ENCODE measurements at places on chromosomes 12 and 14.
A peak's percentile ranks its signal among the peaks of the same experiment; 100 is the strongest.

DNA sequence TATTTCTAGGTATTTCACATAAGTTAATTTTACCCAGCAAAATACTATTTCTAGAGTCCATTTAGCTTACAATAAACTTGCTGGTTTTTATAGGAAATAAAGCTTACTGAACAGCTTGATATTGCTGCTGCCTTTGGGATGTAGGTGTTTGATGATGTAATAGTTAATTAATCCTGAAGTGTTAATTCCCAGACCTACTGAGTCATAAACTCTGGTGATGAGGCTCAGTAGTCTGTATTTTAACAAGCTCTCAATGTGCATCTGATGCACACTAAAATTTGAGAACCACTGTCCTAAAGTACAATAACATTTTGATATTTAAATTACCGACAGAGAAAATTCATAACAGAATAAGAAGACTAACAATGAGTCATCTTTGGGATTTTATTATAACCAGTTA is 168.4 kb downstream of the FUT8 start:
- no peak for DNase-seq

- no peak for DNase-seq
Measured at GRCh38 chr12:95881331-95881955, 22.7 kb downstream of the SNRPF start.

DNA sequence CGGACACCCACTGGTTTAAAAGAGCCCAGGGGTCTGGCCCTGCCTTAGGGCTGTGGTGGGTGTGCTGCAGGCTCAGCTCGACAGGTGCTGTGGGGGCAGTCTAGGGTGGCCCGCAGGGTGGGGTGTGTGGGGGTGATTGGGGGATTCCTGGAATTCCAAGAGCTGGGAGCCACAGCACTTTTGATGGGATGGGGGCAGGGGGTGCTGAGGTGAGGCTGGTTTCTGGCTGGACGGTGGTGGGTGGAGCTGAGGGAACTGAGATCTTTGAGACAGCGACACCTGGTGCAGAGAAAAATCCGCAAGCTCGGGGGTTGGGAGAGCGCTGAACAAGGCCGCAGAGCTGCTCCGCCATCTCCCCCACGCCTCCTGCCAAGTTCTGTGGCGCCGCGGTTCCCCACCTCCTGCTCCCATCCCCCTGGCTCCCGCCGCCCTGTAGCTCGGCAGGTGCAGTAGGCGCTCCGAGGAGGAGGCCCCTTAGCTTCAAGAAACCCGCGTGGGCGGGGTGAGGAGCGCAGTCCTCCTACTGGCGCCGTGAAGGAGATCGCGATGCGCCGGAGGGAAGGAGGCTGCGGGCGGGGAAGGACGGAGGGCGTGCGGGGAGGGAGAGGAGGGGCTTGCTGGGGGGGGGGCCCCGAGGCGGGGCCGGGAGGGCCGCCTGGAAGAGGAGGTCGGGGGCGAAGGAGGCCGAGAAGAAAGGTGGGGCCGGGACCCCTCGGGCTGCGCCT is 1.3 kb upstream of the TEDC1 start:
- peak; percentile 78 for DNase-seq

GRCh38 chr12:27818401-27818918 is 38.4 kb upstream of the MANSC4 start:
- DNase-seq: no peak

GRCh38 chr14:89351516-89352404 is 65.3 kb downstream of the FOXN3 start:
- DNase-seq: peak; percentile 67

DNA sequence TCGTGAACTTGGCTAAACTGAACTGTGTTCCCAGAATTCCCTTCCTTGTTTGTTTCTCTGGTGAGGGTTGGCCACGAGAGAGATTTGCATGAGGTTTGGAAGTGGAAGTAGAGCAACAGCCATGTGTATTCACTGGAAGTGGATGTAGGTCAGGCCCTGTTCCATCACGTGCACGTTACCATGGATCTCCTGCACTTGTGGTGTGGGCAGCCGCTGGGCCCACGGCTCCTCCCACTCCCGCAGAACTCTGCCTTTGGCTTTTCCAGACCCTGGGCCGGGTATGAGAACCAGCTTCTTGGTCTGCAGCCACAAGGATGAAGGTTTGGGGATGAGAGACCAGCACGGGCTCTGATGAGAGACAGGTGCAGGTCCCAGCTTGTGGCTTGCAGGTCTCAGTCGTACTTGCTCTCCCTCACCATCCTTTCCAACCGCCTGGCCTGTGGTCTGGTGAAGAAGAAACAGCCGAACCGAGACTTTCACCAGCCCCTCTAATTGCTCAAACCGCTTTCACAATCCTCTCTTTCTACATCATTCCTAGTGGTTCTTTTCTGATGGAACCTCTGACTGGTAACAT is 94.9 kb downstream of the DUSP16 start:
- no peak for DNase-seq

DNA sequence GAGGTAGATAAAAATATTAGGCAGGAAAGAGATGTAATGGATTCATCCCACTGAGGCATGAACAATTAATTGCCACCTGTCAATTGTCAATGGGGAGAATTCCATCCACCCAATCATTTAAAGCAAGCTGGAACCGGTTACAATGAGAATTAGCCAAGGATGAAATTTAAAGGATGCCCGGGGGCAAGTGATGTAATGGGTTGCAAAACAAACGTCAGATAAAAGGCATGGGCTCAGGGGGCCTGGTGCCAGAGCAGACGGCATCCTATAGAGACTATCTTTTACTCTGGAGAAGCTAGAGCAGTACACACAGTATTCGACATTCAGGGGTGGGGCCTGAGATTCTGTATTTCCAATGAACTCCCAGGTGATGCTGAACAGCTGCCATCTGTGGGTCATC is 80.5 kb upstream of the ZFP36L1 start:
- DNase-seq: no peak

DNA sequence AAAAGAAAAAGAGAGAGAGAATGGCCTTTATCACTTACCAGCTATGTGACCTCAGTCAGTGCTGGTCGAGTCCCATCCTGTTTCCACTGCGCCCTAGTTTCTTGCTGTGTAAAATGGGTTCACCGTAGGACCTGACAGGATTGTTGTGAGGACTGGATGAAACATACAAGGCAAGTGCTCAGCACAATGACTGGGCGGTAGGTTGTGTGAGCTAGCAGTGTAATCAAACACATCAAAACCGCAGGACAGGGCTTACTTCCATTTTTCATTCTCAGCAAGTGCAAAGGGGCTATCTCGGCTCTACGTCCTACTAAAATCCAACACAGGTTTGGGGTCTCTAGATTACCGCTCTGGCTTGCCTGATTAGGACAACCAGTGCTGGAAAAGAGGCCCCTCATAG is 36.4 kb upstream of the ATXN2 start:
- DNase-seq: no peak

Data from liver (tissue), 10 donors.